Panc1 (cell line): ENCODE measurements at places on chromosomes 7 and 10.

DNA sequence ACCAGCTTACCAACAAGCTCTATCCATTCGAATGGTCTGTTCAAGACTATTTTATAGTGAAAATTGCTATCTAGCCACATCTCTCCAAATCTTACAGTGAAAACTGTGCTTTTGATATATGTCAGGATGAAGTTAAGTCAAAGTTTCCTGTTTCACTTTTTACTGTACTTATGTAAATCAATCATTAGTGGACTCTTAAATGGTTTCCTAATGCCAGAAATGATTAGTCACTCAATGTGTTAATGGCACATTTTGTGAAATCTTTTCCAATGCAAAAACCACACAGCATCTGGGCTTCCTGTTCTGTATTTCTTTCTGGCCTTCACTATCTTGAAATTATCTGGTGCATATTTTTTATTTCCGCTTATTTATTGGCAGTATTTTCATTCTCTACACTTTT lies 87.3 kb upstream of the STEAP1B start:
- no peak for DNase-seq
- H3K4me3 ChIP-seq, result no peak overlapping the region
- H3K27me3 ChIP-seq, result no peaks in the 10 kb centered on the region
- no peak overlapping the region; the same call in 1 of the 2 replicates for H3K27ac ChIP-seq
- H3K4me1 ChIP-seq, result no peaks in the 10 kb centered on the region; the same call in 1 of the 2 replicates

DNA sequence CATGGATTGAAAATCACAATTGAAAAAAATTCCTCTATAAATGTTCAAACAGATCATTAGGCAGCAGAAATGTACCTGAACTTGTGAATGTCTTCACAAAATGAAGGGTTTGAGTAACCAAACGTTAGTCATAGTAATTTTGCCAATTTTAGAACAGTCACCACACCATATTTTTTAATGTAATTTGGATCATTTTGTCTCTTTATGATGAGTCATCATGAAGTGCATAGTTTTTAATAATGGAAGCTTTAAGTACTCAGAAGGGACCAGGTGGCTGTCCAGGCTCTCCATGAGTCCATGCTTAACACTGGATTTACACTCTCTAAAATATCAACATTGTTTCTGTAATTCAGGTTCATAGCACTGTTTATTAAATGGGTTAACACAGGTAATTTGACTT lies 219.2 kb downstream of the ETV1 start:
- DNase-seq, result no peak
- no peaks in the 10 kb centered on the region; the same call in 1 of the 2 replicates for H3K36me3 ChIP-seq
- no peaks in the 10 kb centered on the region for H3K27me3 ChIP-seq
- no peaks in the 10 kb centered on the region for H3K4me1 ChIP-seq
- no peak overlapping the region for H3K4me3 ChIP-seq

- H3K4me1 ChIP-seq, result no peaks in the 10 kb centered on the region
- no peaks in the 10 kb centered on the region for H3K27me3 ChIP-seq
- no peak overlapping the region for H3K4me3 ChIP-seq
- no peak overlapping the region for H3K27ac ChIP-seq
Measured at GRCh38 chr10:126263006-126263676, 125.1 kb downstream of the ADAM12 start.

DNA sequence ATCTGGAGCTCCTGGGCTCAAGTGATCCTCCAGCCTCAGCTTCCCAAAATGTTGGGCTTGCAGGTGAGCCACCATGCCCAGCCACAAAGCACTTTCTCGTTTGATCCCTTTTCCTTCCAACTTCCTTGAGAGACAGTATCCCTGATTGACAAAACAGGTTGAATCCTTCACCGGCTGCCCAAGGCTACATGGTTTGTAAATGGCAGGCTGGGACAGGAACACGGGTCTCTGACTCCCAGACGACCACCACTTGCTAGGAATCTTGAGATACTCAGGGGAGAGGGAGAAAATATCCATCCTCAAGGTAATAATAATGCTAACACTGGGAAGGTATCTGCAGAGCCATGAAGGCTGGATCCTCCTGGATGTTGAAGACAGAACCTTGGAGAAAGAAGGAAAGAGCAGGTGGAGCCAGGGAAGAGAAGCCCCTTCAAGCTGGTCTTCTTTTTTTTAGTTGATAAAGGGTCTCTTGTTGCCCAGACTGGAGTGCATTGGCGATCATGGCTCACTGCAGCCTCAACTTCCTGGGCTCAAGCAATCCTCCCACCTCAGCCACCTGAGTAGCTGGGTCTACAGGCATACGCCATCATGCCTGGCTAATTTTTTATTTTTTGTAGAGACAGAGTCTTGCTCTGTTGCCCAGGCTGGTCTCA lies 19.8 kb downstream of the MMRN2 start:
- H3K36me3 ChIP-seq, result no peaks in the 10 kb centered on the region
- no peaks in the 10 kb centered on the region for H3K4me1 ChIP-seq
- no peak overlapping the region for H3K27ac ChIP-seq
- no peak for DNase-seq

DNA sequence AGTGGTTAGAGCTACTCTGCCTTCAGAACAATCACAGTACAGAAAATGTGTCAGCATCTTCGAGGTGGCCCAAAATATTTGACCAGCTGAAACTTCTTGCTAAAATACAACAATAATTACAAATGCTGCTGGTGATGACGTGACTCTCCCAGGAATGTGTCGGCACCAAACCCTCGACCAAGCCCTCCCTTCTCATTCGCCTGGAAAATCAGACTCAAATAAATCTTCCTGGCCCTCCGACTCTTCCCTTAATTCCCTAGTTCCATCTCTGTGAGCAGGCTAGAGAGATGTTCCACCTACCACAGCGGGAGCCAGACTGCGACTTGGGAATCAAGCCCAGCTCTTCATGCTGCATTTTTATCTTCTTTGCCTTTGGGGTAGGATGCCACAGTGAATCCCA lies 4.1 kb downstream of the PRSS2 start:
- H3K27me3 ChIP-seq, result no peaks in the 10 kb centered on the region
- no peak overlapping the region for H3K27ac ChIP-seq
- H3K4me3 ChIP-seq, result no peak overlapping the region
- H3K36me3 ChIP-seq, result no peaks in the 10 kb centered on the region

DNA sequence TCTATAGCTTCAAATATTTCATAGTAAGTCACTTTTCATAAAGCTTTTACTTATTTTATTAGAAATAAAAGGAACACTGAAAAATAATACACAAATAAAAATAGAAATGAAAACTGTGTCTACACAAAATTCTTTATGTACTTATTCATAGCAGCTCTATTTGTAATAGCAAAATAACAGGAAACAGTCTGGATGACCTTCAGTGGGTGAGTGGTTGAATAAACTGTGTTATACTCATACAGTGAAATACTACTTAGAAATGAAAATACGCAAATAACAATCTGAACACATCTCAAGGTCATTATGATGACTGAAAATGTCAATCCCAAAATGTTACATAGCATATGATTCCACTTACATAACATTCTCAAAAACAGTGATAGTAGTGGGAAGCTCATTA lies 138.7 kb upstream of the PCLO start:
- no peak overlapping the region for H3K27ac ChIP-seq
- H3K36me3 ChIP-seq, result no peaks in the 10 kb centered on the region
- no peaks in the 10 kb centered on the region for H3K4me1 ChIP-seq
- no peak for DNase-seq
- no peaks in the 10 kb centered on the region for H3K27me3 ChIP-seq
- H3K4me3 ChIP-seq, result no peak overlapping the region

- no peaks in the 10 kb centered on the region for H3K27me3 ChIP-seq
- DNase-seq, result no peak
- H3K36me3 ChIP-seq, result no peaks in the 10 kb centered on the region
- H3K4me1 ChIP-seq, result no peaks in the 10 kb centered on the region
- H3K4me3 ChIP-seq, result no peak overlapping the region
- H3K27ac ChIP-seq, result no peak overlapping the region
Measured at GRCh38 chr7:46207931-46208634, 287.0 kb upstream of the IGFBP3 start.

GRCh38 chr7:135169964-135170273 lies 588 bp downstream of the CYREN start:
- no peaks in the 10 kb centered on the region for H3K27me3 ChIP-seq
- peak overlapping the region; percentile 96 for H3K27ac ChIP-seq
- peak overlapping the region; percentile 97 for H3K4me3 ChIP-seq
- peaks cover 5% of the 10 kb centered on the region for H3K36me3 ChIP-seq
- H3K4me1 ChIP-seq, result peaks cover 10% of the 10 kb centered on the region
- no peak for DNase-seq

DNA sequence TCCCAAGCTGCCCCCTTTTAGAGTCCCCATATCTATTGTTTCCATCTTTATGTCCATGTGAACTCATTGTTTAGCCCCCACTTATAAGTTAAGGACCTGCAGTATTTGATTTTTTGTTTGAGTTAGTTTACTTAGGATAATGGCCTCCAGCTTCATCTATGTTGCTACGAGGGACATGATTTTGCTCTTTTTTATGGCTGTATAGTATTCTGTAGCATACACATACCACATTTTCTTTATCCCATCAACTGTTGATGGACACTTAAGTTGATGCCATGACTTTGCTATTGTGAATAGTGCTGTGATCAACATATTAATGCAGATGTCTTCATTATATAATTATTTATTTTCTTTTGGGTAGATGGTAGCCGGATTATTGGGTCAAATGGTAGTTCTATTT lies 576.9 kb downstream of the ANKRD7 start:
- DNase-seq, result no peak
- H3K4me1 ChIP-seq, result no peaks in the 10 kb centered on the region
- H3K27me3 ChIP-seq, result no peaks in the 10 kb centered on the region
- no peaks in the 10 kb centered on the region for H3K36me3 ChIP-seq
- no peak overlapping the region for H3K4me3 ChIP-seq

DNA sequence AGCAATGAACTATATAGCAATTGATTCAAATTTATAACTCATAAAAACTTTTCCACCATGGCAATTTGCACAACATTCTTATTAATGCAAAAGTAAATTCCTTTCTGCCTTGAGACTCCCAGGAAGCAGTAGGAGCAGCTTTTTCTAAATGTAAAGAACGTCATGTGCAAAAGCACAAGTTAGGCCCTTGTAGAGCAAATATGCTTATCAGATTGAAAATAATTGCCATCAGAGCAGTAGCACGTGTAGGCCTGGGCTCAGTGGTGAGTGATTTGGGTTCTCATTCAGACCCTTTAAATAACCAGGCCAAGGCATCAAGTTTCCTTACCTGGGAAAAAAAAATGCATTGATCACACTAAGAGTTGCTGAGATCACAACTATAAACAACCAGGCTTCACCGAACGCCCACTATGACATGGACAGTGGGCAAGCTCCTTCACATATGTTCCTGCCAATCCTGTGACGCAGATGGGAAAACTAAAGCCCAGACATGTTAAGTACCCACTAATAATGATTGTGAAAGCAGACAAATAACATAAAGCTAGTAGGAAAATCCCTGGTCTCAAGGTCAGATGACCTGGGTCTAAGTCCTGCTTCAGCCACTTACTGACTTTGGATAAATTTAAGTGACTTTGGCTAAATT lies 22.1 kb upstream of the SAR1A start:
- no peak overlapping the region for H3K27ac ChIP-seq
- peaks cover 5% of the 10 kb centered on the region for H3K4me1 ChIP-seq
- H3K27me3 ChIP-seq, result no peaks in the 10 kb centered on the region
- H3K4me3 ChIP-seq, result no peak overlapping the region
- H3K36me3 ChIP-seq, result no peaks in the 10 kb centered on the region

DNA sequence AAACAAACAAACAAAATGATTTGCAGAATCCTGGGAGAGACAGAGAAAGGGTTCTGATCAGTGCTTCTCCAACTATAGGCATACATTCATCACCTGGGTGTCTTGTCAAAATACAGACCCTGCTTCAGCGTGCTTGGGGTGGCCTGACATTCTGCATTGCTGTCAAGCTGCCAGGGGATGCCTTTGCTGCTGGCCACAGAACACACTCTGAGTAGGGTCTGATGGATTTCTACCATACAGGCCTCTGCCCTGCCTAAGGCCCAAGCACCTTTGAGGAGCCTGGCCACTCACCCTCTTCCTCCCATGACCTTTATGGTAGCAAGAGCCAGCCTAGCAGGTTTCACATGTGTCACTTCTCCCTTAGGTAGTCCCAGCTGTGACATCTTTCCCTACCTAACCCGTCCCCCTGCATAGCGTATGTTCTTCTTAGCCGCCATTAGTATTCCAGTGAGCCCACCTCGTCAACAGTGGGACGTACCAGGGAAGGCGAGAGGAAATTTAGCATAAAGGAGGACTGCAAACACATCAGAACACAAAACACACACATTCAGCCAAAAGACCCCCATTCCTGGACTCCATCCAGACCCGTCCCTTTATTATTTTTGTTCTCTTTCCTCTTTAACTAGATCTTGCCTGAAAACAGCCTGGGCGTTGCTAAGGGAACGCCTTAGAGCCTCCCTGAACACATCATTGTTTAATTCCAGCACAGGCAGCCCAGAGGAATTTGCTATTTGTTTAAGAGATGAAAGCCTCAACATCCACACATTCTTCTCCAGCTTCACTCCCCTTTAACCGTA lies 43.9 kb upstream of the PODXL start:
- H3K27ac ChIP-seq, result no peak overlapping the region
- no peaks in the 10 kb centered on the region for H3K27me3 ChIP-seq
- H3K4me3 ChIP-seq, result no peak overlapping the region
- no peaks in the 10 kb centered on the region for H3K4me1 ChIP-seq
- DNase-seq, result no peak
- H3K36me3 ChIP-seq, result no peaks in the 10 kb centered on the region

GRCh38 chr7:132145466-132145865 lies 430.8 kb downstream of the PLXNA4 start:
- no peak overlapping the region for H3K27ac ChIP-seq
- H3K27me3 ChIP-seq, result no peaks in the 10 kb centered on the region
- DNase-seq, result peak; percentile 72
- no peaks in the 10 kb centered on the region; the same call in 1 of the 2 replicates for H3K4me1 ChIP-seq
- H3K4me3 ChIP-seq, result no peak overlapping the region

DNA sequence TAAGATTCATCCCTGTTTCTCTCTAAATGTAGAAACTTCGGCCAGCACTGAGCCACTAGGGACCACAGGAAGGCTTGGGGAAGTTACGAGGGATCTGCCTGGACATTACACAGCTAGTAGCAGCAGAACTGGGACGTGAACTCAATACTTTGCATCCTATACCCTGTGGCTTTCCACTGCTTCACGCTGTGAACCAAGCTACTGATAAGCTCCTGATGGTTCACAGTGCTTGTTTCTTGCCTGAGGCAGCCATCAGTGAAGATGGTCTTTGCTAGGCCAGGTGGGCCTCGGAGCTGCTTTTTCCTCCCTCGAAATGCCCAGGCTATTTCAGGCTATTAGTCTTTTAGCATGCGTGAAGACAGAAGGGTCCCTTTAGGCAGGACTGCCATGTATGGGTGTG lies 132.7 kb downstream of the SH3PXD2A start:
- no peaks in the 10 kb centered on the region for H3K4me1 ChIP-seq
- H3K27ac ChIP-seq, result no peak overlapping the region
- no peaks in the 10 kb centered on the region for H3K36me3 ChIP-seq
- no peaks in the 10 kb centered on the region for H3K27me3 ChIP-seq
